Liver (tissue), 10 donors: ENCODE measurements at places on chromosomes 7 and 10. TPM values are rescaled to one million over a fixed set of nuclear protein-coding genes. Genes with fewer than 3 reads are reported as not detected.

Gene CYP2E1
- total RNA-seq: 0.93 TPM

DNA sequence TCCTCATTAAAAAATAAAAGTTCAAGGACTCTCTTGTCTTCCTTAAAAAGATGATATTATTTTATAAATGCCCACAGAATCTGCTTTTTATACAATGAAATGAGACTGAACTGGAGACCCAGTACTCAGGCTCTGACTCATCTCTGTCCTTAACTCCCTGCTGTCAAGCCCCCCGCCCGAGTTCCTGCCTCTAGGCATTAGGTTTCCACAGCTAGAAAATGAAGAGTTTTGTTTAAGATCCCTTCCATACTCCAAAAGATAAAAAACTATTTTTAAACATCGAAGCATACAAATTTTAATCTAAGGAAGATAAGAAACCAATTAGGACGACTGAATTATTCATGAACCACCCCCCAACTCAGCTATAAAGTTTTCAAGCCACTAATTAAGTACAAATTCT is 97.7 kb upstream of the FEZF1 start:
- no peak for DNase-seq
- no peak overlapping the region for H3K4me3 ChIP-seq
- no peak overlapping the region for H3K27ac ChIP-seq
- H3K36me3 ChIP-seq: peaks cover 2% of the 10 kb centered on the region
- H3K4me1 ChIP-seq: no peaks in the 10 kb centered on the region

Gene ADCYAP1R1
- total RNA-seq: 0.05 TPM

DNA sequence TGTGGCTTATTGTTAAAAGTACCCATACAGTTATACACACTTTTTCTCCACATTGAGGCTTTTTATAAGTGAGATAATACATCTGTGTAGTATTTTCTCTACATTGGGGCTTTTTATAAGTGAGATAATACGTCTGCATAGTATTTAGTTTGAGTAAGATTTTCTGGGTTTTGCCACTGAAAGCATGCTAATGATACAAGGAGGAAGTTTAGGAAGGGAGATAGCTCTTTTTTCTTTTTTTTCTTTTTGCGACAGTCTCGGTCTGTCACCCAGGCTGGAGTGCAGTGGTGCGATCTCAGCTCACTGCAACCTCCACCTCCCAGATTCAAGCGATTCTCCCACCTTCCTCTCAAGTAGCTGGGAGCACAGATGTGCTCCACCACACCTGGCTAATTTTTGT is 13.3 kb downstream of the FAM107B start:
- H3K27ac ChIP-seq: no peak overlapping the region
- H3K36me3 ChIP-seq: no peaks in the 10 kb centered on the region
- no peaks in the 10 kb centered on the region for H3K27me3 ChIP-seq
- DNase-seq: no peak
